ENCODE measurements at places on chromosomes 12 and 14.

DNA sequence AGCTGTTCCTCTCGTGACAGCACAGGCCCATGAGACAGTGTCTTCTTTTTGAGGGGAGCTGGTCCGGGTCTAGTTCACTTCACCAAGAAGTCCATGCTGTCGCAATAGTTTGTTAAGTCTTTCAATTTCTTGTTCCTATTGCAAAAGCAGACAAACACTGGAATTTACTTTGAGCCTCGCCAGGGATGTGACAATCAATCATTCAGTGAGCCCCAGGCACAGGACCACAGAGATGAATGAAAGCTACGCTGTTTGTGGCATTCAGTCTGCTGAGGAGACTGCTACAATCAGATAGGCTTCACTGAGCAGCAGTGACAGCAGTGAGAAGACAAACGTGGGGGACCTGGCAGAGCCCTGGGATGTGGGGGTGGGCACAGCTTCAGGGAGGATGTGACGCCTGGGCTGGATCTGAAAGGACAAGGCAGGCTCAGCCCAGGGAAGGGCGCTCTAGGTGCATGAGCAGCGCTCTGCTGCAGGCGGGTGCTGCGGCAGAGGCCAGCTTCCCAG lies 35.5 kb downstream of the TCTN1 start:
- DNase-seq, result no peak

- no peak for DNase-seq
Measured at GRCh38 chr12:110536834-110537604, 34.9 kb downstream of the RAD9B start.

- no peak for DNase-seq
Measured at GRCh38 chr14:61406675-61407074, 85.3 kb downstream of the PRKCH start.

DNA sequence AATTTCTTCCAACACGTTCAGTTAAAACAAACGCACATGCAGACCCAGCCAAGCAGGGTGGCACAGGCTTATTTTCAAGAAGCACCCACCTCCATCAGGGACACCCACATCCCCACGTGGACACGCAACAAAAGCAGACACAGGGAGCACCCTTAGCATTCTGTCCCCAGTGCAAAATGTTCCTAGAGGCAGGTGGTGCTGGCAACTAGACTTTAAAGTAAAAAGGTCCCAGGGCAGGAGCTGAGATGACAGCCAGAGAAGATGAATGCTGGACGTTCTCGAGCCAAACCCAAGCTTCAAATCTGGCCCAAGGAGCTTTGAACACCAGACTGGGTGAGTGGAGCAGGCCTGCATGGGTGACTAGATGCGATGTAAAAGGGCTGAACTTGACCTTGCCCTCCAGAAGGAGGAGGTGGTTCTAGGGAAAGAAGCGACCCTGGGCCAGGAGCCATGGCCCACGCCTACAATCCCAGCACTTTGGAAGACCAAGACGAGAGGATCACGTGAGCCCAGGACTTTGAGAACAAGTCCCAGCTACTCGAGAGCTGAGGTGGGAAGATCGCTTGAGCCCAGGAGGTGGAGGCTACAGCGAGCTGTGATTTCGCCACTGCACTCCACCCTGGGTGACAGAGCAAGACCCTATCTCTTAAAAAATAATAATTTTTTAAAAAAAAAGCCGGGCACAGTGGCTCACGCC lies 47.3 kb downstream of the KDM2B start:
- no peak for DNase-seq

GRCh38 chr14:20499108-20499507 lies 6.2 kb upstream of the RNASE10 start:
- DNase-seq, result no peak

DNA sequence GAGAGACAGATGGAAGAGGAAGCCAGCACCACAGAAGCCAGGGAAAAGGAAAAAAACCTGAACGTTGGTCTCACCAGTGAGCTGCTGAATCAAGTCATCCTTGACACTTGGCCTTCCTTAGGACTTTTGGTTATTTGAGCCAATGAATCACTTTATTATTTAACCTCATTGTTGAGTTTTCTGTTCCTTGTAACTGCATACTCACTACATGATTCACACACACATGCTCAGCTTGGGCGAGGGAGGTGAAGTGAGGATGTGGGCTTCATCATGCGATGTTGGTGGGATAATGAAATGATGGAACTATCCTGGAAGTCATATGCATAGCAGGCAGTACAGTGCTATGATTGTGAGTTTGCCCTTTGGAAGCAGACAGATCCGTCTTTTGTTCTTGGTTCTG lies 40.6 kb upstream of the RPH3A start:
- no peak for DNase-seq

DNA sequence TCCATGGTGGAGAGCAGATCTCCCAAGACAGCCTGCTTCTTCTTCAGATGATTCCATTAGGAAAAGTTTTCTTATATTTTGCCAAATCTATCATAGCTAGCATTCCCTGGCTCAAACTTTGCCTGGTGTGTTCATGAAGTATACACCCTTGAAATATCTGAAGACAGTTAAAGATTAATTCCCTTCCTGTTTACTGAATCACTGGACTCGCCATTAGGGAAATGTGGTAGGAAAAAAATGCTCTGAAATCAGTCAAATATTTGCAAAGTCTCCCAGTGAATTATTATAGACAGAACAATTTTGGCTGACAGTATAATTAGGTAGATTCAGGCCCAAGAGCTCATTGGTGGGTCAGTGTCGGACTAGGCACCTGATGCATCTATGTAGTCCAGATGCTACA lies 86.5 kb downstream of the PDZRN4 start:
- DNase-seq, result no peak

DNA sequence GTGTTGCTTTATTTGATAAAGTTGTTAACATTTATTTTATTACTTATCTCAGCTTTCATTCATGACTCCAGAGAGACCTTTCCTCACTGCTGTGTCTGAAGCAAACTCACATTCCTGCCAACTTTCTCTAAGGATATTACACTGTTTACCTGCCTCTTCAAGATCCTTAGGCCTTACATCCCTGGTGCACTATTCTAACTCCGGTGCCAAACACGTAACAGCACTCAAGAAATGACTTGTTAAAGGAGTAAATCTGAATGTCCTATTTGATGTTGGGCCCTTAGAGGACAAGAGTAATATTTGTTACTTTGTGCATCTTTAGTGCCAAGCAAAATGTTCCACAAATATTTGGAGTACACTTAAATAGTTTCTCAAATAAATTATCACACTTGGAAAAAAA lies 324.1 kb upstream of the FLRT2 start:
- no peak for DNase-seq

DNA sequence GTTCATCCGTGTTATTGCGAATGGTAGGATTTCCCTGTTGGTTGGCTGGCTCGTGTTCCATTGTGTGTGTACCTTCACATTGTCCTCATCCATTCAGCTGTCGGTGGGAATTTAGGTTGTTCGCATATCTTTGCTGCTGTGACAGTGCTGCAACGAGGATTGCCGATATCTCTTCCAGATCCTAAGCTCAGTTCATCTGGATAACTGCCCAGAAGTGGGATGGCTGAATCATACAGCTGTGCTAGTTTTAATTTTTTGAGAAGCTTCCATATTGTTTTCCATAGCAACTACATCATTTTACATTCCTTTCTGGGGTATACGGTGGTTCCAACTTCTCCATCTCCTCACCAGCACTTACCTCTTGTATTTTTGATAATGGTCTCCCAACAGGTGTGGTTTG lies 292.8 kb upstream of the SFSWAP start:
- no peak for DNase-seq
